ENCODE measurements at places on chromosomes 6 and 20. TPM values are rescaled to one million over a fixed set of nuclear protein-coding genes. Genes with fewer than 3 reads are reported as not detected.
A peak's percentile ranks its signal among the peaks of the same experiment; 100 is the strongest.

GRCh38 chr6:34671801-34672656 lies 24.5 kb downstream of the ILRUN start:
- DNase-seq: peak; percentile 82

DNA sequence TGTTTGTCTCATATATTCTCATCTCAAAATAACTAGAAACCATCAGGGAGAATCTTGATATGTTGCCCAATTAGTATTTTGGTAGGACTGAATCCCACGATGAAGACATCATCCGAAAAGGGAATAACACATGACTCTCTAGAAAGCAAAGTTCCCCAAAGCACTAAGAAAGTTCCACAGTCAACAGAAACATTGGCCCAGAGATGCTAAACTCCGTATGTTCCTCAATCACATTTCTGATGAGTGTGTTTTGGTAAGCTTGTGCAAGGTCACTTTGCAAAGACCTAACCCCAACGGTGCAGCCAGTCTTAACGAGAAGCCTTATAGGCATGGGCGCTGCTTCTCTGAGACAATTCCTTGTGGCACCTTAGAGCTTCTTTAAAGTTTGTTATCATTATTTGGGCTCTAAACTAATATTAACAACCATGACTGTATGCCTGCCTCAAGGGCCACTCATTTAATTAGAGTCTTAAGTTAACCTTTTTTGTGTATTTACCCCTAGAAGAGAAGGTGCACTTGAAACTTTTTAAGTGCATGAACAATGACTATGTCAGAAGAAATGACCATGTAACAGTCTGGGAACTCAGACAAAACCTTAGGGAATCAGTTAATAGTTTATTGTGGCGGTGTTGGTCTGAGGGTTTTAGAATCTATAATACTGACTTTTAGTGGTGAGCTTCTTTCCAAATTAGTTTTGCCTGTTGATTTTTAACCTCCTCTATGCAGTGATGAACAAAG lies 202.0 kb upstream of the RAB32 start:
- no peak for DNase-seq

DNA sequence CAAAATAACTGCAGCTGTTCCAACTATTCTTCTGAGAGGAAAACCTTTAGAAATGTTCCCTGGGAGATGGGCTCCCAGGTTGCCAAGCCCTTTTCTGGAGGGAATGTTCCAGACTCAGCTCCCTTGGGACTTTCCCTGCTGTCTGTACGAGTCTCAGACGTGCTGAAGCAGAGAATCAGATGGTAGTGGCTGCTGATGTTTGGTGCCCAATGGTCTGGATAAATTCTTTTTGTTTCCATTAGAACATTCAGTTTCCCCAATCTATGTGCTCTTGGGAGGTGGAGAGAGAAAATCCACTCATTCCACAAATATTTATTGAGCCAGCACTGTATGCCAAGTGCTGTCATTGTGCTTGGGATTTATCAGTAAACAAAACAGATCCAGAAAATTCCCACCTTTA lies 40.0 kb downstream of the SNHG17 start:
- DNase-seq: peak; percentile 33

GRCh38 chr20:48202334-48203113 lies 417.2 kb upstream of the SULF2 start:
- no peak for DNase-seq

Gene GPR6
- total RNA-seq: not detected

Measured in GM23248 (cell line).